ENCODE measurements at places on chromosomes 5 and 9.
A peak's percentile ranks its signal among the peaks of the same experiment; 100 is the strongest.

DNA sequence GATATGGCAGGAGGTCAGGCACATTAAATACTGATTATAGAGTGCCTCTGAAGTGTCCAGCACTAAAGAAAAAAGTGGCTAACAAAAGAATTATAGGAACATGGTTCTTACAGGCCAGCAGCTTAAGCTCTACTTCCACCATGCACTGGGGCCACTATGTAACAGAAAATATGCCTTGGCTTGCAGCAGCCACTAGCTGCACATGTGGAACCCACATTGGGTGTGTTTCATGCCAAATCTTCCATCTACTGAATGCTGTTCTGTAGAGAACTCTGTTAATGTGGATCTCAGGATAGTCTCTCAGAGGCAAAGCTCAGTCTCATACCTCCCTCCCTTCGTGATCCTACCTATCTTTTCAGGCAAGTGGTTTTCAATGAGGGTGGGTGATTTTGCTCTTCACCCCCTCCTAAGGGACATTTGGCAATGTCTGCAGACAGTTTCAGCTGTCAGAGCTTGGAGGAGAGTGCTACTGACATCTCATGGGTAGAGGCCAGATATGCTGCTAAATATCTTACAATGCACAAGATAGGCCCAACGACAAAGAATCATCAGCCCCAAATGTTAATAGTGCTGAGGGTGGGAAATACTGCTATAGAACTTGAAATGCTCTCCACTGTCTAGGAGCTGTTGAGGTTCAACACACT is 218.9 kb downstream of the TARS1 start:
- no peak for DNase-seq

- no peak for DNase-seq
Observed at GRCh38 chr9:21070171-21070571, 7.6 kb downstream of the IFNB1 start.

- no peak for DNase-seq
Observed at GRCh38 chr9:131744720-131745201, 4.9 kb upstream of the RAPGEF1 start.

DNA sequence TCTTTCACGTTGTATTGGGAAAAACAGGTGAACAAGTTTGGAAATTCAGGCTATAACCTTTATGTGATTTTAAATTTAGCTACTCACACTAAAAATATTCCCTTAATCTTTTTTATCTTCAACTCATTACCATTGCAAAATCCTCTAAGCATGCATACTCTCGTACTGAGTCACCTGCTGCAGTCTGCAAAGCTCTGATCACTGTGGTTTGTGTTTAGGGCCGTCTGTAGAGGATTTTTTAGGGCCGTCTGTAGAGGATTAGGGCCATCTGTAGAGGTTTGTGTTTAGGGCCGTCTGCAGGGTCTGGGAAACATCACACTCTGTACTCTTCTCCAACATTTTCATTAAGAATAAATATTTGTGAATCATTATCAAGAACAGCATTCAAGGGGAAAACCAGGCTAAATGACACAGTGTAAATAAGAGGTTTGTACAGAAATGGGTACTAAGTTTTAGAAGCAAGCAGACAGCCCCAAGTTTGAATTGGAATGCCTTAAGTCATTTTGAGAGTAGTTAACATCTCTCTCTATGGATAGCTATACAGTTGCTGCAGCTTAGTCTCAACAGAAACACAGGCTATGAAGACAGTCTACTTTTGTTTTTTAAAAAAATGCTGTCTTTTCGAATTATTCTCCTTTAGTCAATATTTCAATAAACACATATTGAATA is 155.0 kb upstream of the TSLP start:
- DNase-seq: no peak

DNA sequence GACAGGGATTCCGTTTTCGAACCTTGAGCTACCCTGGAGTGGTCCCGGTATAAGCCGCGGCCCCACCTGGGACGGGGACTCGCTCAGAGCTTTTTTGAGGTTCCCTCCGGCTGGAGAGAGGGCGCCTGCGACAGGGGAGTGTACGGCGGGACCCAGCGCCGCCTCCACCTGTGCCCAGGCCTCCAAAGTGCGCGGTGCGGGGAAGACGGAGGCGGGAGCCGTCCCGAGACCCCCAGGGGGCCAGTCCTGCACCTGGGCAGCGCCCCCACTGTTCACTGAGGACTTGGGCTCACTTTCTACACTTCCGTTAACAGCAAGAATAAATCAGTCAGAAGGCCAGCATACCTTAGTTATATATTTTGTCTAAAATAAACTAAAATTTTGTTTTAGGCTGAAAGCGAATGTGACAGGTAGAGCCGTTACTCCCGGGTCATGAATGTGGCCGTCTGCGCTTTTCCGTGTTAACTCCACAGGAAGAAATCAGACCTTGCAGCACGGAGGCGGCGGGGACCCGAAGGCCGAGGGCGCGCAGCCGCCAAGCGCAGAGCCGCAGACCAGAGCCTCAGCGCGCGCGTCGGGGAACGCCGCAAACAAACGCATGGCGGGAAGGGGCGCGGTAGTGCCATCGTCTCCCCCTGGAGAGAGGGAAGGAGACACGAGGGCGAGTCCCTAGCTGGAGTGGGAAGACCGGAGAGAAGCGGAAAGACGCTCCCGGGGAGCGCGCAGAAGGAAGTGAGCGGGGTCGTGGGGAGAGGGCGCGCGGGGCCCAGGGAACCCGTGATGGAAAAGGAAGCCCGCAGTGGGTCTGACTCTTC is 14.1 kb downstream of the TRIM7 start:
- no peak for DNase-seq

GRCh38 chr5:139980765-139981164 is 62.3 kb downstream of the NRG2 start:
- no peak for DNase-seq

- no peak for DNase-seq
Observed at GRCh38 chr9:35395706-35396101, 94.2 kb upstream of the RUSC2 start.

- DNase-seq: no peak
Observed at GRCh38 chr9:12166518-12166917, 526.7 kb upstream of the TYRP1 start.

GRCh38 chr5:132754947-132755346 is 7.7 kb downstream of the CCNI2 start:
- no peak for DNase-seq

- no peak for DNase-seq
Observed at GRCh38 chr5:82534986-82535385, 256.8 kb upstream of the RPS23 start.

GRCh38 chr9:129174102-129174723 is 3.8 kb downstream of the IER5L start:
- peak; percentile 69 for DNase-seq

- DNase-seq: no peak
Observed at GRCh38 chr5:130578354-130578753, 586.7 kb downstream of the HINT1 start.

- DNase-seq: no peak
Observed at GRCh38 chr5:56993241-56993640, 41.3 kb upstream of the MIER3 start.

GRCh38 chr9:95494022-95494415 is 22.8 kb downstream of the PTCH1 start:
- DNase-seq: no peak

DNA sequence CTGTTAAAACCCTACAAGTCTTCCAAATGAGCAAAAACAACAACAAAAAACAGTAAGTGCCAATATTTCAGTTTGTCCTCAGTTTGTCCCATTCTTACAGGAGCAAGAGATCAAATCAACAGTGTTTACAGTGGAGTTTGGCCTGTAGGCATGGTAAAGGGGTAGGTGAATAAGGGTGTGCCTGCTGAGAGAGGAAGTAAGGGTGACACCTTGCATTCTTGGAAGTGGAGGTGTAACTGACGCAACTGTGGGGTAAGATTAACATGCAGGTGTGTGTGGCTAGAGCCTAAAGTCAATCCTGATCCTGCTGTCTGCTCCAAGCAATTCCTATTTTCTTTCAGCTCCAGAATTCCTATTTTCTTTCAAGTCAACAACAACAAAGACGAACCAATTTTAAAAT is 43.4 kb downstream of the PFDN1 start:
- DNase-seq: no peak

DNA sequence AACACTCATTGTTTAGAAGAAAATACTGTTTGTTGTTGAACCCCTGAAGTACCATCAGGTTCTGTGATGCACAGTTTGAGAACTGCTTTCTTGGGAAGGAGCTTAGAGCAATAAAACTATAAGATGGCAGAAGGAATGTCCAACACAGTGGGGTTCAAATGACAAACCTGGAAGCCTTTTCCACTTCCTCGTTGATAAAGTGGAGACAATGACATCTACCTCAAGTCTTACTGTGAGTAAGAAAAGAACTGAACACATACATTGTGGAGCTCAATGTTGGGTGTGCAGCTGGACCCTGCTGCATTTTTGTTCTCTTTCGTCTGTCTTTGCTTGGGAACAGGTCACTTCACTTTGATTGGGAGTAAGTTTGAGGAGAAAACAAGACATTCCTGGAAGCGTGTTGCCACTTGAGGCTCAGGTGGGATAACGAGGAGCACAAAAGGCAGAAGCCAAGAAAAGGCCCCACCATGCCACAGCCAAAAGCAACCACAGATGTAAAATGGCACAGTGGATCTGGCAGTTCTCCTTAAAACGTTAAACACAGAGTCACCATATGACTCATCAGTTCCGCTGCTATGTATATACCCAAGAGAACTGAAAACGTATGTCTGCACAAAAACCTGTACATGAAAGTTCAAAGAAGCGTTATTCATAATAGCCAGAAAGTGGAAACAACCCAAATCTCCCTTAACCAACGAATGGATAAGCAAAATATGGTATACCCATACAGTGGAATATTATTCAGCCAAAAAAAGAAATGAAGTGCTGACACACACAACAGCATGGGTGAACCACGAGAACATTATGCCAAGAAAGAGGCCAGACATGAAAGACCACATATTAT is 42.9 kb upstream of the SUB1 start:
- DNase-seq: no peak

- no peak for DNase-seq
Observed at GRCh38 chr5:96829297-96829696, 21.6 kb upstream of the ERAP1 start.

GRCh38 chr5:134568761-134569695 is 43.6 kb downstream of the JADE2 start:
- DNase-seq: no peak

DNA sequence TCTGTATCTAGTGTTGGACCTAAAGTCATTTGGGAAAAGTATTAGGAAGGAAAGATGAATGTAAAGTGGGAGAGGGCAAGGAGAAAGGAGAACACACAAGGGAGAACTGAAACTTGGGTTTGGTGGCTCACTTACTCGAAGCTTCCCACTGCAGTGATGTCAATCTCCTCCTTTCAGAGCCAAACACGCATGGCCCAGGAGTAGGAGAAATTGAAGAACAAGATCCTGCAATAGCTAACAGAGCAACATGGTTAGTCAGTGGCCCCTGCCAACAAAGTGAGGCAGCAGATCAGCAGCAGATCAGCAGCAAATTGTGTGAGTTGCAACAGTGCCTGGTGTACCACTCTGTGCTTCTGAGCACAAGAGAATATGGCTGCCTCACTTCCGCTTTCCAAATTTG is 366.4 kb downstream of the PSAT1 start:
- DNase-seq: no peak

GRCh38 chr5:107781451-107781850 is 110.7 kb upstream of the EFNA5 start:
- DNase-seq: no peak

GRCh38 chr9:112239284-112239683 is 64.2 kb upstream of the SUSD1 start:
- DNase-seq: no peak

DNA sequence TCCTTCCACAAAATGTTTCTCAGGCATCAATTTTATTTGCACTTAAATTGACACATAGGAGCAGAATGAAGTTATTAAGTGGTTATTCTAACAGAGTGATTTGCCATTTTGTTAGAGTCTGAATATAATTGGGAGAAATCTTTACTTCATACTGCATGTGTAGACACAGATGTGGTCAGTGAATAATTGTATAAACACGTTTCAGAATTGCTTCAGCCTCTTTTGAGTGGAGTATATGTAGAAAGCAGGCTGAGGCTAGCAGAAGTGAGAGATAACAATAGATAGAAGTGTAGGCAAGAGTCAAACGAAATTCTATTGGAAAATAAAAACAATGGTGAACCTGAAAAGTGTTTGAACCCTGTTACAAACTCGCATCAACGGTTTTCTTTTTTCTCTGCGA is 270.7 kb downstream of the TMEM167A start:
- DNase-seq: no peak

DNA sequence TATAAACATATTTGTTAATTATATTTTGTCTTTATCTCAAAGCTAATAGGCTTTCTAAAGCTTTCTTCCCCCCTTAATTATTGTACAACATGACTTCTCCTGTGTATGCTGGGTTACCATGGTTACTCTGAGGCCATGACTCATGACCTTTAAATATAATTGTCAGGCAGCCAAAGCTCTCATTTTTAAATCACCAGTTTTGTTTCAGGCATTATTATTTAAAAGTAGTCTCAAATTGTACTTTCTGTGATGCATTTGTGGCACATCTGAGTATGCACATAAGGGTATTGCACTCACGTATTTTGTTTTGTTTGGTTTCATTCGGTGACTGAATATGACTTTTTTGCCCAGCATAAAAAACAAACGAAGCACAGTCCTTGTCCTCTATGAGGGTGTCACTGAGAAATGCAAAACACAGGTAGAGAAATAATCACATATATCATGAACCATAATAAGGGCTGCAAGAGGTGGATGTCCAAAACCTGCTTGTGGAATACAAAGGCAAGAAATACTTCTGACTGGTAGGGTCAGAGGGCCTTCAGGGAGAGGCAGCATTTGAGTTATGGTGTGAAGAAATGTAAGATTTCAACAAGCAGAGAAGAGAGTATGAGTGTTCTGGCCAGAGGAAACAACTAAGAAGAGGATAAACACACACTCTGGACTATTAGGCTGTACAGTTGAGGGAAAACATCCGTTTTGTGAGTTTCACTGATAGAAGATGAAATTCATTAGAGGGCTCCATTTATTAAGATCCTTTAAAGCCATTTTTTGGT is 2.1 kb downstream of the CCDC192 start:
- no peak for DNase-seq

DNA sequence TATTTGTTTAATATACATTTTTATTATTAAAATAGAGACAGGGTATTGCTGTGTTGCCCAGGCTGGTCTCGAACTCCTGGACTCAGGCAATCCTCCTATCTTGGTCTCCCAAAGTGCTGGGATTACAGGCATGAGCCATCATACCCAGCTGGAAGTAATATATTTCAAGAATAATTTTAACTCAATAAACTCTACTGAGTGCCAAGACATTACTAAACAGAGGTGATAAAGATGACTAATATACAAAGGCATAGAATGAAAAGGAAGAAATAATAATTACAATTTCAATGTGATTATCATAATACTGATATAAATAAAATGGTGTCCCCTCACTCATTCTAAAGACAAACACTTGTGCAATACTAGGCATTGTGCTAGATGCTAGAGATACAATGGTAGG is 13.9 kb downstream of the GOLPH3 start:
- DNase-seq: no peak

DNA sequence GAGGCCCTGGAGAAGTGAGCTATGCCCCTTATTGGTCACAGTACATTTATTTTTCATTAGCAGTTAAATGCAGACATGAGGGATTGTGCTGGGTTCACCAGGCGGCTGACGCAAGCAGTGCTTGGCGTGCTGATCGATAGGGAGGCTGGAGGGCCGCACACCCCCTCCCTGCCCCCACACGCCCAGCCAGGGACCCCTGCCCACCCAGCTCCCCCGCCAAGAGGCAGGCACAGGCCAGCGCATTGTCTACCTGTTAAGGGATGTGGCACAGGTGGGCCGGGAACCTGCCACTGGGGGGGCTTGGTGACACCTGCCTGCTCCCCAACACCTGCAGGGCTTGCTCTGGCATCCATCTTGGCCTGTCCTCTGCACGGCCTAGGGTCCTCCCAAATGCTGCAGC is 39.2 kb downstream of the HK3 start:
- DNase-seq: no peak

- no peak for DNase-seq
Observed at GRCh38 chr5:177310332-177310731, 1.4 kb downstream of the MXD3 start.

Measured in activated CD4-positive, alpha-beta T cell treated with anti-CD3 and anti-CD28 coated beads for 1 hour (primary cell).